ENCODE measurements at places on chromosomes 16 and 17.

DNA sequence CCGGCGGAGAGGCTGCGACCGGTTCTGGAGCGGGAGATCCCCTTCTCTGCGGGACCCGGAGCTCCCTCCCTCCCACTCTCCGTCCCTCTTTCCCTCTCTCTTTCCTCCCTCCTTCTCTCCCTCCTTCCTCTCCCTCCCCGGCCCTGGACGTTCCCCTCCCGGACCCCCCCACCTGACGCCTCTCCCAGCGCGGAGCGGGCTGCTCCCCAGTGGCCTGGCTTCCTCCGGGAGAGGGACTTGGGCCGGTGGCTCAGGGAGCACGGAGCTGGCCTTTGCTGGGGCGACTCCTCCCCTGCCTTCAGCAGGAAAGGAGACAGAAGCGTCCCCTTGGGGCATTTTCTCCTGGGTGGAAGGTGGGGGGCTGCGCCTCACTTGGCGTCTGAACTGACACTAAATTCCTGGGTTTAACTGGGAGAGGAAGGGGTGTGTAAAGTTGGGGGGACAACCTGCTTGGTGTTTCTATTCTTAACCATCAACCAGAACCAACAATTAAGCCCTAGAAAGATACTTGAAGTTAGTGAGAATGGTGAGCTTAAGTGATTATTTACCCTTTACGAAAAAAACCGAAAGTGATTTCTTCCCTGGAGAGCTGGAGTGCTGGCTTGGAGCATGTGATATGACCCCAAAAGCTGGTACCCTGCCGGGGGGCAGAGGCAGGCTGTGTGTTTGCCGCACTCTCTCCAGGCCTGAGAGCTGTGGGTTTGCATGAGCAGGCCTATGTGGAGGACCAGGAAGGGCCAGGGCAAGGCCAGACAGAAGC is 775 bp downstream of the SPIRE2 start:
- H3K27ac ChIP-seq = no peak overlapping the region
- no peaks in the 10 kb centered on the region for H3K36me3 ChIP-seq
- H3K4me3 ChIP-seq = no peak overlapping the region

- H3K27ac ChIP-seq = no peak overlapping the region
- no peak overlapping the region for H3K4me3 ChIP-seq
- no peaks in the 10 kb centered on the region for H3K4me1 ChIP-seq
- H3K36me3 ChIP-seq = no peaks in the 10 kb centered on the region
- no peak for DNase-seq
Observed at GRCh38 chr16:56479469-56479868, 28.1 kb downstream of the OGFOD1 start.

- no peaks in the 10 kb centered on the region for H3K36me3 ChIP-seq
- H3K27ac ChIP-seq = no peak overlapping the region
- DNase-seq = no peak
- no peak overlapping the region for H3K4me3 ChIP-seq
Observed at GRCh38 chr16:17408955-17409441, 61.8 kb downstream of the XYLT1 start.

- no peak for DNase-seq
- no peak overlapping the region for H3K4me3 ChIP-seq
- H3K4me1 ChIP-seq = no peaks in the 10 kb centered on the region
- H3K27me3 ChIP-seq = no peaks in the 10 kb centered on the region
Observed at GRCh38 chr16:9316615-9317014, 225.2 kb downstream of the HAPSTR1 start.

GRCh38 chr17:63932721-63933120 is 590 bp upstream of the CD79B start:
- H3K27ac ChIP-seq = peak overlapping the region; percentile 84
- peaks cover 21% of the 10 kb centered on the region for H3K4me1 ChIP-seq
- H3K27me3 ChIP-seq = no peaks in the 10 kb centered on the region
- H3K36me3 ChIP-seq = no peaks in the 10 kb centered on the region

DNA sequence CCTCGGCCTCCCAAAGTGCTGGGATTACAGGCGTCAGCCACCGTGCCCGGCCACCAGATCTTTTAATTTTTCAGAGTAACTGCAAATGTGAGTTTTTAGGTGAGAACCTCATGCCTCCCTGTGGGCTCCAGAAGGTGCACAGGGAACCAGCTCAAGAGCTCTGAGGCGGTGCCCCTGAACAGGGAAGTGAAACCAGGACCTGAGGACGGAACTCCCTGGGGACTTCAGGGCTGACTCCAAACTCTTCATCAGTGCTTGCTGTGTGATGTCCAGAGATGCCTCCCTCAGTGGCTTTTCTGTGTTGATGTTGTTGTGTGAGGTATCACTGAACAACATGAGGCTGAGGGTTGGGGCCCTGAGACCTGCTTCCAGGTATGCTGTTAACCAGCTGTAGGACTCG is 23.8 kb downstream of the SLC12A3 start:
- no peak overlapping the region for H3K4me3 ChIP-seq
- H3K27ac ChIP-seq = no peak overlapping the region
- no peaks in the 10 kb centered on the region for H3K27me3 ChIP-seq
- H3K36me3 ChIP-seq = no peaks in the 10 kb centered on the region

DNA sequence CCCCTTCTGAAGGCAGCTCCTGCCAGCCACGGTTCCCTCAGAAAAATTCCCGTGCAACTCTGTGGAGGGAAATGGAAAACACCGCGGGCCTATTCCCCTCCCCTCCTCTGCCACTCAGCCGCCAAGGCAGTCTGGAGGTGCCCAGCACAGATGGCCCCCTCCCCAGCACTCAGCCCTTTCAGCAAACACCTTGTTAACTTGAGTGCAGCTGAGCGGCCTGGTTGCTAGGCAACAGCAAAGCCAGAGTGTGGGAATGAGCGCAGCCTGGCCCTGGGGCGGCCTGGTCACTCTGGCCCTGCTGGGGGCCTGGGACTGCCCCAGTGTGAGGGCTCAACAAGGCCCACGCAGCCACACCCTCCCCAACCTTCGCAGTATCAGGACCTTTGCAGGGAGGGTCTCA is 32.8 kb downstream of the CACNA1G start:
- H3K4me1 ChIP-seq = no peaks in the 10 kb centered on the region
- no peak overlapping the region for H3K4me3 ChIP-seq
- H3K27me3 ChIP-seq = no peaks in the 10 kb centered on the region
- DNase-seq = no peak
- no peak overlapping the region for H3K27ac ChIP-seq

DNA sequence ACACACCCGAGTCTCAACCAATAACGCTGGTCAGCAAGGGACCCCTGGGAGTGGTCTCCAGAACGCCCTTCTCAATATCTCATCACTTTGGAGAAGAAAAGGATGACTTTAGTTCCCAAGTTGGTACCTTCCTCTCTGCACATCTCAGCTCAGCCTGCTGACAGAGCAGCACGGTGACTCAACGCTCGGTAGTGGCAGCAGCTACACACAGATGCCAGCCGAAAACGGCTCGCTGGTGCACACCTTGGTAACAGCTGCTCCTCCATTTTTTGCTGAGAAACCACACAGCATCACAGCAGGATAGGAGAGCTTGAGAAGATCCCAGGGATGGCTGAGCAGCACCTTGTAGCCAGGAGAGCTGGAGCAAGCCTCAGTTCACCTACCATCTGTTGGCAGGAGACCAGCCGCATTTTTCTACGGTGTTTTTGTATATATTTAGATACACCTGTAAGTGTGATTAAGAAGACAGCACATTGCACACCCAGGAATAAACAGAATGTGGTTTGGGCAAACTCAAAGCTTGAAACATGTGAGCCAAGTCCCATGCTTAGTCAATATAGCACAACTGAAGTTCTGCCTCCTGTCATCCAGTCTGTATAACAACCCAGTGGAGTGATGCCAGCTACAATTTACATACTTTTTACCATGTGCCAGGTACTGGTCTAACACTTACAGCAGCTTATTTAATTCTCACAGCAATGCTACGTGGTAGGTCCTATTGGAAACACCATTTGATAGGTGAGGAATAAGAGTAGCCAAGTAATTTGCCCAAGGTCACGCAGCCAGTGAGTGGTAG is 83.8 kb upstream of the ERCC4 start:
- no peaks in the 10 kb centered on the region for H3K36me3 ChIP-seq
- DNase-seq = no peak
- H3K27me3 ChIP-seq = no peaks in the 10 kb centered on the region
- no peak overlapping the region for H3K27ac ChIP-seq

GRCh38 chr17:6548578-6549330 is 7.6 kb downstream of the PITPNM3 start:
- no peak overlapping the region for H3K4me3 ChIP-seq
- no peak for DNase-seq
- no peaks in the 10 kb centered on the region for H3K36me3 ChIP-seq
- H3K4me1 ChIP-seq = no peaks in the 10 kb centered on the region
- H3K27me3 ChIP-seq = no peaks in the 10 kb centered on the region

DNA sequence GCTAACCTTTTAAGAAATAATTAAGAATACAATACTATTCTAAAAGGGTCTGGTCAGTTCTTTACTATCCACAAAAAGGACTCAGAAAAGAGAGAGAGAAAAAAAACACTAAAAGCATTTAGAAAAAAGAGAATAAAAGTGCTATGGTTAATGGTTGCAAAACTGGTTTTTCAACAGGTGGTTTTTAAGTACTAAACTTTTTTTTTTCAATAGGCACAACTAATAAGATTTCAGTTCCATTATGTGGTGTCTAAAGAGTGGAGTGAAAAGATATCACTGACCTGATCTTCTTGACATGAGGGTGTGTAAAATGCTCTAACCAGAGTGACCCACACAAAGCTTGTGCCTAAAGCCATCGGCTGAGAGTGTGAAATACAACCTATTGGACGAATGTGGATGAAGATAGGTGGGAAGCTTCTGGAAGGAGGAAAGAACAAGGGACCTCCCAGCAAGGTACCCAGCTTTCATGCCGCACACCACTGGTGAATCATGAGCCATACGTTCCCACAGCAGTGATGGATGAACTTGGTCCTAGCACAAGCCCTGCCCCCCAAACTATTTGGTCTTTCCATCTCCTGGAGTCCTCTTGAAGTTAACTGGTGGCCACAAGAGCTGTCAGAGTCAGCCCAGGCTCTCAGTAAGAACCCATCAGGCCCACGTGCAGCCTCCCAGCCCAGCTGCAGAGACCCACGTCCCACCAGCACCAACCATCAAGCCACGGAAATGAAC is 103.0 kb downstream of the ZFHX3 start:
- H3K27ac ChIP-seq = no peak overlapping the region
- no peak for DNase-seq
- no peak overlapping the region for H3K4me3 ChIP-seq
- H3K36me3 ChIP-seq = no peaks in the 10 kb centered on the region
- no peaks in the 10 kb centered on the region for H3K4me1 ChIP-seq
- H3K27me3 ChIP-seq = no peaks in the 10 kb centered on the region

DNA sequence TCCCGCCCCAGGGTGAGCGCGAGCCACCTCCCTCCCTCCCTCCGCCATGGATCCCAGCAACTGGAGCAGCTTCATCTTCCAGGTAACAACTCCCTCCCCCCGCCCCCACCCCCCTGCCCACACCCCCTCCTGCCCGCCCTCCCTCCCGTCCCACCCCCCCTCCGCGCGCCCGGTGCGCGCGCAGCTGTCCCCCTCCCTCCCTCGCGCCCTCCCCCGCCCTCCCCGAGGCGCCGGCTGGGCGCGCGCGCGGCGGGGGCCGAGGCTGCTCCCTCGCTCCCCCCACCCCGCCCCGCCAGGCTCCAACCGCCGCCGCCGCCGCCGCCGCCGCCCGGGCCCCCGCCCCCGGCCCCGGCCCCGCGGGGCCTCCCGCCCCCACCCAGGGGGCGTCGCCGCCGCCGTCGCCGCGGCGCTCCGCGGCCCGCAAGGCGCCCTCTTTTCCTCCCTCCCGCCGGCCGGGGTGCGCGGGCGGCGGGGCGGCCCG is at the start of gene MAZ:
Gene MAZ (plus strand): TSS at position 431 of the 481 bp plus-strand sequence. CDS start 173 bp downstream, outside the sequence.
- H3K36me3 ChIP-seq = peaks cover 13% of the 10 kb centered on the region
- peak within 1 kb of the TSS; percentile 87 for H3K4me3 ChIP-seq
- H3K4me1 ChIP-seq = peaks cover 45% of the 10 kb centered on the region
- H3K27ac ChIP-seq = peak within 1 kb of the TSS; percentile 95

GRCh38 chr17:77679589-77679988 is 278.9 kb upstream of the TNRC6C start:
- H3K4me1 ChIP-seq = no peaks in the 10 kb centered on the region
- peaks cover 24% of the 10 kb centered on the region for H3K36me3 ChIP-seq
- no peak overlapping the region for H3K4me3 ChIP-seq
- DNase-seq = no peak
- no peaks in the 10 kb centered on the region for H3K27me3 ChIP-seq

- H3K27ac ChIP-seq = no peak overlapping the region
- H3K36me3 ChIP-seq = no peaks in the 10 kb centered on the region
- no peak for DNase-seq
- peaks cover 6% of the 10 kb centered on the region for H3K27me3 ChIP-seq
Observed at GRCh38 chr17:50027881-50028735, 27.8 kb upstream of the ITGA3 start.

GRCh38 chr17:68172461-68172954 is 75.3 kb upstream of the AMZ2 start:
- H3K4me3 ChIP-seq = no peak overlapping the region
- H3K27ac ChIP-seq = no peak overlapping the region
- no peaks in the 10 kb centered on the region for H3K27me3 ChIP-seq
- H3K36me3 ChIP-seq = no peaks in the 10 kb centered on the region

DNA sequence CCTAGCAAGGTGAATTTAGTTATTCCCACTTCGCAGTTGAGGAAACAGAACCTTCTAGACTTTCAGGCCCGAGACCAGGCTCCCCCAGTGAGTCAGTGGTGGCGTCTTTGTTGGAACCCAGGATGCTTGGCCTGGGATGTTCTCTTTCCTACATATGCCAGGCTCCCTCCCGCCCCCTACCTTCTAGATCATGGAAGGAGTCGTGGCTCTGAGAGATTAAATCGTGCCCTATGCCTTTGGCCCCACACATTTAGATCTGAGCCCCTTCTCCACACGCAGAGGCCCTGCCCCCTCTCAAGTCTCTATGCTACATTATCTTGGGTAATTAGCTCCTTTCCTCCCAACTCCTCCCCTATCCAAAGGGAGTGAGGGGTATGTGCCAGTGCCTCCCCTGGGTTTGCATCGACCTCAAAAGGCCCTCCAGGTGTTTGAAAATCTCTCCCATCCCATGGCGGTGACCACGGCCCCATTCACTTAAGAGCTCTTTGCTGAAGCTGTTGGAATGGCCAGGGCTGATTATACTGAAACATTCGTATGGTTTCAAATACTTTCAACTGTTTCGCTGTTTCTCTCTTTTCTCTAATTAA is 3.0 kb downstream of the NGFR start:
- no peaks in the 10 kb centered on the region for H3K36me3 ChIP-seq
- peaks cover 5% of the 10 kb centered on the region for H3K27me3 ChIP-seq
- peaks cover 29% of the 10 kb centered on the region for H3K4me1 ChIP-seq
- no peak overlapping the region for H3K27ac ChIP-seq
- H3K4me3 ChIP-seq = no peak overlapping the region

- peaks cover 28% of the 10 kb centered on the region for H3K4me1 ChIP-seq
- DNase-seq = no peak
- H3K27ac ChIP-seq = no peak overlapping the region
Observed at GRCh38 chr17:74452841-74453661, 13.4 kb upstream of the CD300A start.

GRCh38 chr17:28216052-28216451 is 102.9 kb upstream of the TMEM97 start:
- H3K36me3 ChIP-seq = no peaks in the 10 kb centered on the region
- H3K4me1 ChIP-seq = no peaks in the 10 kb centered on the region
- no peaks in the 10 kb centered on the region for H3K27me3 ChIP-seq
- no peak overlapping the region for H3K4me3 ChIP-seq

DNA sequence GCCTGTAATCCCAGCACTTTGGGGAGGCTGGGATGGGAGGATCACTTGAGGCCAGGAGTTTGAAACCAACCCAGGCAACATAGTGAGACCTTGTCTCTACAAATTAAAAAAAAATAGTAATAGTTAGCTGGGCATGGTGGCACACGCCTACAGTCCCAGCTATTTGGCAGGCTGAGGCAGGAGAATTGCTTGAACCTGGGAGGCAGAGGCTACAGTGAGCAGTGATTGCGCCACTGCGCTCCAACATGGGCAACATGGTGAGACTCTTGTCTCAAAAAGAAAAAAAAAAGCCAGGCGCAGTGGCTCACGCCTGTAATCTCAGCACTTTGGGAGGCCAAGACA is 56.9 kb upstream of the MRTFB start:
- H3K4me1 ChIP-seq = no peaks in the 10 kb centered on the region
- H3K27ac ChIP-seq = no peak overlapping the region
- no peak overlapping the region for H3K4me3 ChIP-seq
- H3K27me3 ChIP-seq = no peaks in the 10 kb centered on the region
- no peaks in the 10 kb centered on the region for H3K36me3 ChIP-seq
- no peak for DNase-seq
